EH (cell line): ENCODE measurements at places on chromosomes 11 and 22.
A peak's percentile ranks its signal among the peaks of the same experiment; 100 is the strongest.

DNA sequence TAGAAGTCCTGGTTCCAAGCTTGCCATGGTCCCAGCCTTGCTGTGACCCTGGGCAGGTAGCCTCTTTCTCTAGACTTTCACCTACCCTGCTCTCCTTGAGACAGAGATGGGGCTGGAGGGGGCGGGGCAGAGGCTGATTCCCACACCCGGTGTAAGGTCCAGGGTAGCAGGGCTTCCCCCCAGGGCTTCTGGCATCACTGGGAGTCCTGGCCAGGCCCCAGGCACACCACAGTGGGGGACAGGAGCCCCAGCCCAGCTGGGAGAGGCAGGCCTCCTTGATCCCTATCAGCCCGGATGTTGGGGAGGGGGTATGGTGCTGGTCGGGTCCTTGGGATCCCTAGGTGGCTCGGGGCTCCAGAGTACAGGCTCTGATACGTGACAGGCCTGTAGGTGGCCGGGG, 1.7 kb upstream of the NUDT8 start:
- DNase-seq = no peak

DNA sequence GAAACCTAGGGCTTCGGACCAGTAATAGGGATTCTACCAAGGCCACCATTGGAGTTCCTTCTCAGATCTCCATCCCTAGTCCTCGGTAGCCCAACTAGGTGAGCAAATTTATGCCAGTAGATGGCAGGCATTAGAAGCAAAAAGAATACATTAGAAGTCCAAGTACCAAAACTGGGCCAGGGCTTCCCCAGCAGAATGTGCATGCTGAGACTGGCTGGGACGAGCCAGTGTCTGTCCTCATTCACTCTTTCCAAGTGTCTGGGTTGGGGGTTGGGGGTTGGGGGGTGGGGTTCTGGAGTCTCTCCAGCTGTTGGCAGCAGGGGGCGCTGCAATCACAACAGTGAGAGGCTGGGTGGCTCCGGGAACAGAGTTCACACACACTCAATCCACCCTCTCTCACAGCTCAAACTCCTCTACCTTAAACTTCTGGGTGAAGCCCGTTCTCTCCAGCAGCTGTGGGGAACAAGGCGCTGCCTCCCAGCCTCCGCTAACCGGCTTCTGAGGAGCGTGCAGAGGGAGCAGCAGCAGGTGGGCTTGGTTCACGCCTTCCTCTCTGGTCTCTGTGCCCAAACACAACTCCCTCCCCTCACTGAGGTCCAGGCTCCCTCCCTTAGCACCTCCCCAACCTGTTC, 57.5 kb downstream of the BTG4 start:
- peak; percentile 76 for DNase-seq

- DNase-seq = no peak
Observed at GRCh38 chr11:63922673-63923192, 5.8 kb upstream of the RCOR2 start.

GRCh38 chr22:44362249-44363012, 49.7 kb upstream of the SHISAL1 start:
- peak; percentile 60 for DNase-seq

DNA sequence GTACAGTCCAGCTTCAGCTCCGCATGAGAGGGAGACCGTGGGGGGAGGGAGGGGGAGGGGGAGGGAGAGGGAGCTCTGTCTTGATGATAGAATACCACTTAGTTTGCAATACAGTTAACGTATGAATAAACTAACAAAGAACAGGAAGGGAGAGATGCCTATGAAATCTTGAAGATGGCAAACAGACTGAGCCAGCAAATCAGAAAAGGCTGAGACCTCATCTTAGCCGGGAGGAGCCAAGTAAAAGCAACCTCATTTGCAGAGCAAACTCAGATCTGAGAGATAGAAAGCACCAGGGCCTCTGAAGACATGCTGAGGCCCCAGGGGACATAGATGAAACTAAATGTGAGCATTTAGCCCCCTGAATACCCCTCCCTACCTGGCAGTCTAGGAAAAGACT, 23.0 kb downstream of the APLP2 start:
- no peak for DNase-seq

- DNase-seq = peak; percentile 70
Observed at GRCh38 chr22:36385491-36386350, 2.0 kb downstream of the MYH9 start.

DNA sequence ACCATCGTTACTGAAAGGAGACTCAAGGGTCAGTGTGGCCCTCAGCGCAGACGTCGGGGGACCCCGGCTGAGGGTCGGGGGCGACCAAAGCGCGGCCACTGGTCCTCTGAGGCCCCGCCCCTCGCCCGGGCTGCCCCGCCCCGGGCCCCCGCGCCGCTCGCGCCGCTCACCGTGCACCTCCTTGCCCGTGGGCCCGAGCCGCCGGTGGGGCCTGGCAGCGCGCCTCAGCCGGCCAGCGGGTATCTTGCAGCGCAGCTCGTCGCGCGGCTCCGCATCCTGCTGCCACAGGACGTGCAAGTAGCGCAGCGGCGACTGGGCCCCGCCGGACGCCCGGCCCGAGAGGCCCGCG, 419 bp downstream of the ANKRD54 start:
- DNase-seq = no peak

DNA sequence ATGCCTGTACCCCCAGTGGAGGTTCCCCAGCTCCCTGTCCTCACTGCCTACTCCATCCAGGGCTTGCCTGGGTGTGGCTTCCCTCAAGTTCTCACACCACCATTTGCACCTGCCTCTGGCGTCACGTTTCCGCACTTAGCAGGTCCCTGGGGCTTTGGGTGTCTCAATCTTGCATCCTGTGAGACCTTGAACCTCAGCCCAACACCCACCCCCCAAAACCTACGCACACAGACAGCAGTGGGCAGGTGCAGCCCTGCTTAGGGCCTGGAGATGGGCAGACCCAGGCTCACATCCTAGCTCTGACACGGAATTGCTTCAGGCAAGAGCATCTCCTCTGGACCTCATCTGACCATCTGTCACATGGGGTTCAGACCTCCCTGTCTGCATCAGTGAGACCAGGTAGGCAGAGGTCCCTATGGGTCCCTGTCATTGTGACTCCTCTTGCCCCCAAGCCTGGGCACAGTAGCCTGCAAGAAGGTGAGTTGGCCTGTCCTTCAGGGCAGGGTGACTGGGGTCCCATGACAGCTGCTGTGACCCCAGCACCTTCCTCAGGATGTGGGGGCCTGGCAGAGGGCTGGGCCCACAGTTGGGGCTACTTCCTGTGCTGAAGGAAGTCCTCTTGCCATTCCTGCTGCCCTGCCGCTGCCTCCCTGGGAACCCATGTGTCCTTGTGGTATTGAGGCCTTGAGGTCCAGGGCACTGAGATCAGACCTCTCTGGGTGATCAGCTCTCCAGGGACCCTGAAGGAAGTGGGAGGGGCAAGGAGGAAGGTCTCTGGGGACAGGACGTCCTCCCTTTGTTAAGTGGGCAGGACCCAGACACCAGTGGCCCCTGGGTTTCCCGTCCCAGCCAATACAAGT, 2.0 kb downstream of the SIPA1 start:
- DNase-seq = peak; percentile 17

DNA sequence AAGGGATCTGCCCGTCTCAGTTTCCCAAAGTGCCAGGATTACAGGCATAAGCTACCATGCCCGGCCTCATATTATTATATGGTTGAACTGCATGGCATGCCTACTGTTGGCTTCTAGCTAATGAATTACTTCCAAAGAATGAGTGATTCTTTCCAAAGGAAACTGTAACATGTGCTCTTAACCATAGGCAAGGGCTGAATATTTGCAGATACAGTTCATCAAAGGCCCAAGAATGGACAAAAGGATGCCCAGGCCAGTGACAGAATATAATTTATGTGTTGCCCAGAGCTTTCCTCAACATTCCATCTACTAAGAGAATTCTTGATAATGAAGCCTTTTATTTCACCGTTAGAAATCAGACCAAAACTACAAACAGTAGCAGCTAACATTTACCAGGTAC, 27.0 kb upstream of the CCDC89 start:
- DNase-seq = peak; percentile 49

DNA sequence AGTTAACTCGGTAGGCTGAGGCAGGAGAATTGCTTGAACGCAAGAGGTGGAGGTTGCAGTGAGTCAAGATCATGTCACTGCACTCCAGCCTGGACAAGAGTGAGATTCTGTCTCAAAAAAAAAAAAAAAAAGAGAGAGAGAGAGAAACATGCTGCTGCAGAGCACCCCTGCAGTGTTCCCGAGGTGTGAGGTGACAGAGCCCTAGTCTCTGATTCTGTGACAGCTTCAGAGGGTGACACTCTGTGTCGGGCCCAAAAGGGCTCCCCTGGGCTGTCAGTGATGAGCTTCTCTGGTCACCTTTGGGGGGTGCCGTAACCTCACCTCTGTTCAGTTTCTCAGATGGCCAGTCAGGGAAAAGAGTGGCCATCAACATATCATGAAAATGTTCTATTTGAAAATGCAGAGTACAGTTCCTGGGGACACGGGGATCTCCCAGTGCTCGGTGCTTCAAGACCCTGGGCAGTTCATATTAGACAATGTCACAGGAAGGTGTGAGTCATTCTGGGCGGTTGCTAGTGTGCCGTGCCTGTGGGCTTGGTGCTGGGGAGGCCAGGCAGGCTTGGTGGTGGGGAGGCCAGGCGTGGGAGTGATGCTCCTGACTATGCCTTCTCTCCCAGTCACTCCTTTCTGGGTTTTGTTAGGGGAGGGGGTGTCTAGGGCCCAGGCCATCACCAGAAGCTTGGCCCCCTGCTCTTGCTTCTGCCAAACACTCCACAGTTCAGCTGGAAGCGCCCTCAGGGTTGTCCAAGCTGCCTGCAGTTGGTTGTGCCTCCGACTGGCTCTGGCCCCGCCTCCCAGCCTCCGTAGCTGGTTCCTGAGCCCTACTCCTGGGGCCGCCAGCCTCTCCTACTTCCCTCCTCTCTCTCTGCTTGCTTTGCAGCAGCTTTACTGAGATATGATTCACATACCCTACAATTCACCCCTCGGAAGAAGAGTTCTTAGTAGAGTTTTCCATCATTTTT, 52.5 kb upstream of the CLDN5 start:
- DNase-seq = peak; percentile 83

GRCh38 chr11:72391638-72392423, 42.5 kb downstream of the CLPB start:
- DNase-seq = no peak

DNA sequence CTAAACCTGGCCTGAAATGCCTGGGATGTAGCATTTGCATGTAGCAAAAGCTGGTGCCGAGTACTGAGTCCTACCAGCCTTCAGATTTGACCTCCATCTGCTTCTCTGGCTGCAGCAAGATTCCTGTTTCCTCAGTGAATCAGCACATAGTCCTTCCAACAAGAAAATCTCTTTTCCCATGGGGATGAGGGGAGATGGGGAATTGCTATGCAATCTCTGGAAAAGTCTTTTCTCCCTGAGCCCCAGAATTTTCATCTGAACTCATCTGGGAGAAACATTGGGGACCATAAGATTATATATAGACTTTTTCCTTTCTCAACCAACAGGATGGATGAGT, 32.0 kb upstream of the YWHAH start:
- DNase-seq = no peak

- DNase-seq = no peak
Observed at GRCh38 chr11:125281831-125282595, 117.5 kb downstream of the PKNOX2 start.

DNA sequence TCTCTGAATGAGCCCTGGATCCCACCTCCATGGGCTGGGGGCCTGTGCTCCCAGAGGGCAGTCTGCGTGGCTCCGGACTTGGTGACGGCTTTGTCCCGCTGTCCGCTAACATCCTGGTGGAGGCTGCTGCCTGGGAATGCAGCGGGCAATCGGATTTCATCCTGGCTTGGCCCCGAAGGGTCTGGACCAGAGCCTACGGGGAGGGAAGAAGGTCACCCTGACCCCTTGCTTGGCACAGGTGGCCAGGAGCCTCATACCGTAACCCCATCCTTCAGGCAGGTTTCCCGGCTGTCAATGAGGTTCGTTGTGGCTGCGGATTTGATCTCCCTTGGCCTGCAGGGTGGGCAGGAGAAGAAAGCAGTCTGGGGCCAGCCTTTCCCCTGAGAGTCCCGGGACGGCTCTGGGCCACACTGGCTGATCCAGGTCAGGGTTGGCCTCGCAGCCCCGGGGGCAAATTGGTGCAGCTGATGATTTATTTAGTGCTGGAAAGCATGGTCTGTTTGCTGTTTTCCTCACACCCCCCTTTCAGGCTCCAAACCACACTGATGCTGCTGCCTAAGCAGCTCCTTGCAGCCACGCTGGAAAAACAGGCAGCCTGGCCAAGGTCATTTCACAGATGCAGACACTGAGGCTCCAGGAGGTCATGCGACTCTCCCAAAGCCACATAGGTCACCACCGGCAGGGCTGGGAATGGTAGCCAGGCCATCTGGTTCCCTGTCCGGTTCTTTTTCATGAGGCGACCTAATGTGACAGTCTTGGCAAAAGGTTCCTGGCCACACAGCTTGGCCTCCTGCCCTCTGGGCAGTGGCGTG, 15.0 kb downstream of the PRDM11 start:
- DNase-seq = no peak

- DNase-seq = peak; percentile 31
Observed at GRCh38 chr11:47192111-47192510, 5.9 kb upstream of the PACSIN3 start.

- no peak for DNase-seq
Observed at GRCh38 chr22:17678817-17679385, 40.3 kb downstream of the BCL2L13 start.

DNA sequence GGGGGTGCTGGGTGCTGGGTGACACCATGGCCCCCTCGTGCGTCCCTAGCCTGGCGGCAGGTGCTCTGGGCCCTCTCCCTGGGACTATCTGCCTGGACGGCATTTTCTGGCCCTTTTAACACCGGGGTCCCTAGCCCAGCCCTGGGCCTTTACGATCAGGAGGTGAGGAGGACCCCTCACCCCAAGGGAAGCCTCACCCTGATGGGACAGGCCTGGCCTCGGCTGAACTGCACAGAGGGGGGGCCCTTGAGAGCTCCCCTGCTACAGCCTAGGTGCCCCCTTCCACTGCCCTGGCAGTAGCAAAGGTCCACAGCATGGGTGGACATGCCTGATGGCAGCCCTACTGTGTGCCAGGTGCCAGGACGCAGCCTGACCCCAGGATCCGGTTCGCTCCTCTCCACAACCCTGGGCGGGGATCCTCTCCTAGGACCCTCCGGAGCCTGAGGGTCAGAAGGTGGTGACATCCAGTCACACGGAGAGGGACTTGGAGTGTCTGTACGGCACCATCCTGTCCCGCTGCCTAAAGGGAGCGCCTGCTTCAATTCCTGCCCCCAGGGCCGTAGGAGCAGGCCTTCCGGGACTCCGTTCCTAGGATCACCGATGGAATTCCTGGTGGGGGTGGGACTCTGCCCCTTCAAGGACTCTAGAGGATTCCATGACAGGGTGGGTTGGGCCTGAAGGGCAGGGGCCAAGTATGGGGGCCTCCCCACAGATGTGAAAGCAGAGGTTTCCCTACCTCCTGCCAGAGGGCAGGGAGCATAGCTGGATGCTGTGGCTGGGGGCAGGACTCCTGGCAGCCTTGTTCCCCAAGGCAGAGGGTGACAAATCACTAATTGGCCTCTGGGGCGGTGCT, 33.0 kb upstream of the TH start:
- no peak for DNase-seq

DNA sequence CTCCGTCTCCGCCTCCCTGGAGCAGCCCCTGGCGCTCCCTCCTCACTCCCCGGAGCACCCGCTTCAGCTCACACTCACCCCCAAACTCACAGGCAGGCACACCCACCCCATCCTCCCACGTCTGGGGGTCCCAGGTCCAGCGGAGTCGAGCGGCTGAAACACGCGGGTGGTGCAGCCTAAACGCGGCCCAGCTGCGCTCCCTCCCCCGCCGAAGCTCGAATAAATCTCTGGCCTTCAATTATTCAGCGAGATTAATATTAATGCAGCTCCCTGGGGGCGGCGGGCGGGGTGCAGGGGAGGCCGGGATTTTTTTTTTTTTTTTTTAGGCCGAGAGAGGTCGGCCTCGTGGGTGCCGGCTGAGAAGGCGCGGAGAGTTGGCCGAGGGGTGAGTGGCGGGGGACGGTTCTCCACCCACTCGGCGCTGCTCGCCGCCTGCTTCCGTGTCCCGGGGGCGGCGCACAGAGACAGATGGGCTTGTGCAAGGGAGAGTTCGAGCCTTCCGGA, 524 bp upstream of the SLC1A2 start:
- DNase-seq = no peak
